ENCODE measurements at places on chromosomes 3 and 15.

GRCh38 chr3:191952609-191953008 is 491.6 kb downstream of the PYDC2 start:
- no peak for DNase-seq

GRCh38 chr3:123025642-123026521 is 1.7 kb downstream of the SEMA5B start:
- DNase-seq, result no peak

DNA sequence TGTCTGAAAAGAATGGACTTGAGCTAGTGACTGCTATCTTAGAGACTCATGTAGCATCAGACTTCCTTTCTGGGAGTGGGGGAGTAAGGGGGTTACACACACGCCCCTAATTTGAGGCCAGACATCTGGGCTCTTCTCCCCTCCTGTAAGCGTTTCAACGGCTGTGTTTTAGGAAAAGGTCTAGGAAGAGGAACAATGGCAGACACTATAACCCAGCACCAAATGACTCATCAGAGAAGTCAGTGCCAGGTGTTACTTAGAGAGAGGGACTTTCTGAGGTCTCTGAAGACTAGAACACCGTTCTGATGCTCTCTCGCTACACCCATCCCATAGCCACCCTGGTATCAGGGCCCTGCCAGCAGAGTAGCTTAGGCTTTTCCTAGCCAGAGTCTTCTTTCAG is 65.5 kb downstream of the SSUH2 start:
- DNase-seq, result no peak

DNA sequence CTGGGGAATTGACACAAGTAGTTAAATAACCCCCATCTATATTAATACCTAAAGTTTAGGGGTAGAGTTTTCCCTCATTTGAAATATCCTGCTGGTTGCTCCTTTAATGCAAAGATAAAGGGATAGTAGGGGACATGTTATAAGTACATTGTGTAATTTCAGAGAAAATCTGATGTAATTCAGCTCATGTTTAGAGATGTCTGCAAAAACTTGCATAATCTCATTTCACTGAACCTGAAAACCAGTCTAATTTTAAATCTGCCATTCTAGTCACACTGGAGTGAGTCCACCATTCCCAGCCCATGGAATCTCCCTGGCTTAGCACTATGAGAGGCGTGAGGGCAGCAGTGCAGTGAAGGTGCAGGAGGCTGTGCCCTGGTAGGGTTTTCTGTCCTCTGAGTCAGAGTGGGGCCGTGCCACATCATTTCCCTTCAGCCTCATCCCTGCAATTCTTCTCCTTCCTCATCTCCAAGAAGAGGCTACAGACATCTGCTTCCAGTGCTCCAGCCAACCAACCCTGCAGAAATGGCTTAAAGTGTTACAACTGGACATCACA is 246.3 kb upstream of the UMPS start:
- no peak for DNase-seq

All from iPS DF 6.9 (cell line).